ENCODE measurements at places on chromosomes 6 and 20.
A peak's percentile ranks its signal among the peaks of the same experiment; 100 is the strongest.

- no peak for DNase-seq
Measured at GRCh38 chr20:58011947-58012610, 216.4 kb downstream of the ANKRD60 start.

- DNase-seq: no peak
Measured at GRCh38 chr6:56688521-56688920, 45.8 kb upstream of the DST start.

DNA sequence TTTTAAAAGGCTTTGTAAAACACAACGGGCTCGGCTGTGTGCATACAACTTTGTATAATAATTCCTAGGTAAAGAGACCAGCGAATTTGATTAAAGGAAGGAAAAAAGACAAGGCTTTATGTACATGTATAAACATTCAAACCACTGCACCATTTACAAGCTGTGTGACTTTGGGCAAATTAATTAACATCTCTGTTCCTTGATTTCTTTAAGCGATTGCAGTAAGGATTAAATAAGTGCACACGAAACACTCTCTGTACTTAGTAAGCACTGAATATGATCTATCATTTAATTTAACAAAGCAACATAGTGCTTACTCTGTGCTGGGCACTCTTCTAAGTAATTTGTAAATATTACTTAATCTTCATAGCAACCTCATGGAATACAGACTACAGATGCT lies 19.5 kb upstream of the OCSTAMP start:
- DNase-seq: no peak

- no peak for DNase-seq
Measured at GRCh38 chr6:18183766-18184165, 28.5 kb downstream of the KDM1B start.

- no peak for DNase-seq
Measured at GRCh38 chr6:134375220-134375580, 57.3 kb upstream of the SGK1 start.

DNA sequence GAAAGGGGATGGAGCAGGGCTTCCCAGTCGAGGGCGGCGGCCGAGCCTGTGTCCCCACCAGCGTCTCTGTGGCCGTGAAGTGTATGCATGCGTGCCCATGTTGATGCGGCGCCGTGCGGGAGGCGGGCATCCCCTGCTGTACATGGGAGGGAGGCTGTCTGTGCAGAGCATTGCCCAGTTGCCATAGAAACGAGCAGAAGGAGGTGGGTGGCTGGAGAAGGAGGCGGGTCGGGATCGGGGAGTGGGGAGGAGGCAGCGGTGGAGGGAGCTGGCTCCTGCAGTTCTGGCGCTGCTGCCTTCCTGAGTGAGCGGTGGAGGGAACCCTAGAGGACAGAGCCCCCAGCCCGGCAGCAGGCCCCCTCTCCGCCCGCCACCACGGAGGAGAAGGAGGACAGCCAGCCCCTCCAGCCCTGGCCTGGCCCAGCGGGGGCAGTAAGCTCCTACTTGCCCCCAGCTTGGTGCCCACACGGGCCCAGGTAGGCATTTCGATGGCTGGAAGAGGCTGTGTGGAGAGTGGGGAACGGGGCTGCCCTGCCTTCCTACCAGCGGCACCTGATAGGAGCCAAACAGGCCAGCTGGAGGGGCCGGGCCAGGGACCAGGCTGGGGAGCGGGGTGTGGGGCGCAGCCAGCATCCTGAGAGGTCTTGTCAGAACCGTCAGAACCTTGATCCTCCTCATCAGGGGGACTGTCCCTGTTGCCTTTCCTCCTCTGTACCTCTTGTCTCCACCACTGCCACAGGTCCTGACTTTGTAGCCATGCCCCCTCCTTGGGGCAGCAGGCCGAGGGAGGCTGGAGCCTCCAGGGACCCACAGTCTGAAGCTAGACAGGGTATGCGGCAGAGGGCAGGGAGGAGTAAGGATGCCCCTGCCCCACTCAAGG lies 41.3 kb downstream of the SPDEF start:
- no peak for DNase-seq

- no peak for DNase-seq
Measured at GRCh38 chr20:18973529-18974173, 160.1 kb downstream of the SCP2D1 start.

DNA sequence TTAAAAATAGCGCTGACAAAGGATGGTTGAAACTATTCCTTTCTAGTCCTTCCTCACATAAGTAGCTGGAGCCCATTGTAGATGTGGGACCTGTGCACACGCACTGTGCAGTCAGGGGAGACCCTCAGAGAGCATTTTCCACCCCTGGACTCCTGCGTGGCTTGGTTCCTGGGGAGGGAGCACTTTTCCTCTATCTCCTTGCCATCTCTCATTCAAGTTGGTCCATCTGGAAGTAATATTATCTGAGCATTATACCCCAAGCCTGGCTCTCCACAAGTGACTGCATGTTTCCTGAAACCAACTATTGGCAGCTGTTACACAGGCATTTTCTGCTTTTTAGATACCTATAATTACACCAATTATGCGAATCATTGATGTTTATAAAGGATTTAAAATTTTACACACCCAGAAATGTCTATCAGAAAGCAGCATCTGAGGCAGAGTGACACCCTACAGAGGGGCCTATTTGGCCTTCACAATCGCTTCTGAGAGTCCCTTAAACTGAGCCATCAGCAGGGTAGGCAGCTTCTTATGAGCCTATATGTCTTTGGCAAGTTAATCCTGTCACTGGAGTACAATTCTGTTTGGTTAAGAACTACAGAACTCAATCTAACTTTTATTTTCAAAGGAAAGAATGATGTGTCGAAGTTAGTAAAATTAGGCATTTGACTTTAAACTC lies 18.7 kb downstream of the SOX4 start:
- DNase-seq: no peak

DNA sequence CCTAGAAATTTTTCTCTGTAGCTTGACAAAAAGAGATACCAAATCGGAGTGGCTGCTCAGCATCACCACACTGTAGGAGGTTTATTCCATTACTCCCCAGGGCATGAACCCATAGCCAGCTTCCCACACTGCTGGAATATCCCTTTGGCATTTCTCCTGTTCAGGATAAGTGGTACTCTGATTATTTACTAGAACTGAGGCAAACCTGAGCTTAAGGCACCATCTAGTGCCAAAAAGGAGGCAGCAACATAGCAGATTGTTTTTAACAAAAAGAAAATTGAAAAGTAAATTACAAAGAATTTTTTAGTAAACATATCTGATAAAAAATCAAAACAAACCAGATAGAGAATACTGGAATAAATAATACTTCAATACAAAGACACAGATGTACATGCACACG lies 181.7 kb downstream of the WDR27 start:
- DNase-seq: no peak

GRCh38 chr20:63579017-63579694 lies 5.1 kb upstream of the HELZ2 start:
- DNase-seq: no peak

GRCh38 chr6:108632441-108632840 lies 71.7 kb downstream of the FOXO3 start:
- DNase-seq: no peak

- no peak for DNase-seq
Measured at GRCh38 chr6:136118787-136119186, 131.3 kb downstream of the MTFR2 start.

DNA sequence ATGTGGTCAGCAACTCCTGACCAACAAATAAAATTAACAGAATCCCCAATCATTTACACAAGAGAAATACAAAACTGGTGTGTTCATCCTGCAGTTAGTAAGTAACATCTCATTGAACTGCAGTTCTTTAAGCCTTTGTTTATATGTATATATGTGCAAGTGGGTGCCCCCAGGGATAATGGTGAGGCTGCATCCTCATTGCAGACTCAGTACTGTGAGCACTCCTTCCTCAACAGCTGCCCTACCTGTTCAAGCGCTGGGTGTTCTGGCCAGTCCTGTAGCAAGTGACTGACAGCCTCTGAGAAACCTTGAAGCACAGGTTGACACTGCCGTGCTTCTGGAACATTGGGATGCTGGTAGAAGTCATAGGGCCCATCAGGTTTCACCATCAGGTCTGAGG lies 49.8 kb upstream of the LYRM2 start:
- no peak for DNase-seq

GRCh38 chr6:99746261-99746895 lies 139.7 kb downstream of the PRDM13 start:
- peak; percentile 63 for DNase-seq

GRCh38 chr20:2254333-2254732 lies 41.5 kb upstream of the TGM3 start:
- DNase-seq: no peak

- no peak for DNase-seq
Measured at GRCh38 chr6:113857556-113858479, 673 bp downstream of the MARCKS start.

DNA sequence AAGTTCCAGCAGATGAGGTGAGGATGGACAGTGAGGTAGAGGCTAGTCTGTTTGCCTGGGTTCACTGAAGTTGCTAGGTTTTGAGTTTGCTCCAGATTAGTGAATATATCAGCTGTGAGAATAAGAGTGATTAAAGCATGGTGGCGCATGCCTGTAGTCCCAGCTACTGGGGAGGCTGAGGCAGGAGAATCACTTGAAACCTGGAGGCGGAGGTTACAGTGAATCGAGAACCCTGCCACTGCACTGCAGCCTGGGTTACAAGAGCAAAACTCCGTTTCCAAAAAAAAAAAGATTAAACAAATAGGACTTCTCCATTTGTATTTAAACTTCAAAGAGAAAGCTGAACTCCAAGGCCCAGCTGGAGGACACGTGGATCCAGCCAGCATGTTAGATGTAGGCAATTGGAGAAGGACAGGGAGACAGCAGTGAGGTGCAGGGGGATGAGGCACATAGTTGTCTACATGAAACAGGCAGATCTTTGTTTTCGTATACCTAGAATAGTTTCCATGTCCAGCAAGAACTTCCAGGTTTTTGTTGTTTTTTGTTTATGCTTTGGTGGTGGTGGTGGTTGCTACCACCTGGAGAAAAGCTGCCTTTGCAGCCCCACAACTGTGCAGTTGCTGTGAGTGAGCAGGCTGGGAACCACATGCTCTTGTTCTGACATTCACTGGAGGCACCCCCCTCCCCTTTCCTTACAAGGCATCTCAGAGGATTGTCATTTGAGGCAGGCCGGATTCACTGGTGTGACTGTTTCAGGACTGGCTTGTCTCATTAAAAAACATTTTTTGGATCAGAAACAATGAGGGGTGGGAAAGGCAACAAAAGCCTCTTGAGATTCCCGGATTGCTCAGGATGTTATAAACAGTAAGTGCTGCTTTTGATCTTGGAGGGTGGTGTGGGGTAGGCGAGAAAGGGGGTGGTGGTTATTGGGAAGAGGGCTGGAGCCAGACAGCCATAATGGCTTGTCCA lies 72.3 kb downstream of the JARID2 start:
- no peak for DNase-seq

DNA sequence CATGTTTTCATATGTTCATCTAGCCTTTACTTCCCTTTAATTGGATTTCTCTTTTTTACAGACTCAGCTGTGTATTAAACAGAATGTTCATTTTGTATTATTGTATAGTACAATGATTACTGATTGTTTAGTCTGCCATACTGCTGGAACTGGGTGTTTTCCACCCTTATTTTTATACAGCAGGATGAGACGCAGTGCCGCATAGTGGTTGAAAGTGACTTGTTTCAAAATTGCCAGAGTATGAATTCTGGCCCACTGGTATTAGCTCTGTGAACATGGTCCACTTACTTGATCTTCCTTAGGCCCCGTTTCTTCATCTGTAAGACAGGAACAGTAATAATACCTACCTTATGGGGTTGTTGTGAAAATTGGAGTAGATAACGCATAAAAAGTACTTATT lies 22.1 kb downstream of the AFDN start:
- DNase-seq: no peak

- no peak for DNase-seq
Measured at GRCh38 chr6:156809034-156809433, 31.9 kb downstream of the ARID1B start.

- DNase-seq: no peak
Measured at GRCh38 chr6:16873698-16874097, 112.4 kb upstream of the ATXN1 start.

All from NCI-H1930 (cell line).